ENCODE measurements at places on chromosomes 2 and 18. TPM values are rescaled to one million over a fixed set of nuclear protein-coding genes. Genes with fewer than 3 reads are reported as not detected.

The BOK gene
- 48.1 TPM for total RNA-seq

The MAPRE3 gene
- total RNA-seq = 33.5 TPM

The MRPL19 gene
- total RNA-seq = 71.3 TPM

The ADD2 gene
- 14.8 TPM for total RNA-seq

The ABCG8 gene
- total RNA-seq = not detected

The RAB6C gene
- not detected for total RNA-seq

The HNRNPLL gene
- 37.1 TPM for total RNA-seq

The MOB4 gene
- total RNA-seq = 40.1 TPM

The IMPACT gene
- 44.7 TPM for total RNA-seq

The CCDC150 gene
- 23.5 TPM for total RNA-seq

The RGPD3 gene
- total RNA-seq = 0.03 TPM

The PDE1A gene
- total RNA-seq = not detected

The PARD6G gene
- 1.3 TPM for total RNA-seq

The RAD51AP2 gene
- total RNA-seq = not detected

The PAX3 gene
- not detected for total RNA-seq

The HOXD11 gene
- total RNA-seq = not detected

The HRH4 gene
- not detected for total RNA-seq

The TXNL4A gene
- 120 TPM for total RNA-seq

The SLC38A11 gene
- total RNA-seq = 0.09 TPM

The GPR39 gene
- total RNA-seq = 15.7 TPM

The COL6A3 gene
- total RNA-seq = 0.41 TPM

The ALLC gene
- total RNA-seq = not detected

The MAP2 gene
- total RNA-seq = 50.1 TPM

The DYSF gene
- total RNA-seq = not detected

The SDC1 gene
- total RNA-seq = 188 TPM

The NYAP2 gene
- total RNA-seq = not detected

The HOXD12 gene
- not detected for total RNA-seq

The REL gene
- 8.6 TPM for total RNA-seq

The MDH1B gene
- total RNA-seq = 5.2 TPM

The HYCC2 gene
- total RNA-seq = 0.70 TPM

The STEAP3 gene
- total RNA-seq = 1.4 TPM

The TMEM37 gene
- total RNA-seq = 3.5 TPM

The CFAP65 gene
- not detected for total RNA-seq

The SPR gene
- total RNA-seq = 120 TPM

The DGUOK gene
- 75.0 TPM for total RNA-seq

The ANKRD30BL gene
- not detected for total RNA-seq

The G6PC2 gene
- not detected for total RNA-seq

The SLC40A1 gene
- total RNA-seq = 7.9 TPM

The SLC5A7 gene
- total RNA-seq = not detected

The SERPINB7 gene
- total RNA-seq = 3.4 TPM

The CCDC85A gene
- total RNA-seq = 0.70 TPM

The CNTNAP5 gene
- not detected for total RNA-seq

The IL36RN gene
- total RNA-seq = not detected

The GPR75 gene
- total RNA-seq = not detected
